ENCODE measurements at places on chromosomes 7 and 10. TPM values are rescaled to one million over a fixed set of nuclear protein-coding genes. Genes with fewer than 3 reads are reported as not detected.

Gene ITPRID1
- not detected for total RNA-seq

DNA sequence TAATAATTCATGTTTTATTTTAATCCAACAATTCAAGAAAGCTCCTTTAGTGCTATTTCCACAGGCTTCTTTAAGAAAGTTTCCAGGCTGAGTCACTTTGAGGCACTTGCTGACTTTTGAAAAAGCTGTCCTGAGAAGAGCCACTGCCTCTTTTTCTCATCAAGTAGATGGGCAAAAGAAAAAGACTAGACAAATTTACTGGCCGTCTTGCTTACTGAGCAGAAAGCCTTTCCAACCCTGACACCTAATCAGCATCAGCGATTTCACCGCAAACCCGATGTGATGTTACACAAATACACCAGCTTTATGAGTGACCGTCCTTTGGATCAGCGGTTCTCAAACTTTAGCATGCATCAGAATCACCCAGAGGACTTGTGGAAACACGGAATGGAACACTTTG lies 24.3 kb downstream of the CTTNBP2 start:
- no peak for DNase-seq
- no peaks in the 10 kb centered on the region for H3K27me3 ChIP-seq
- no peak overlapping the region for H3K4me3 ChIP-seq
- H3K27ac ChIP-seq, result no peak overlapping the region

DNA sequence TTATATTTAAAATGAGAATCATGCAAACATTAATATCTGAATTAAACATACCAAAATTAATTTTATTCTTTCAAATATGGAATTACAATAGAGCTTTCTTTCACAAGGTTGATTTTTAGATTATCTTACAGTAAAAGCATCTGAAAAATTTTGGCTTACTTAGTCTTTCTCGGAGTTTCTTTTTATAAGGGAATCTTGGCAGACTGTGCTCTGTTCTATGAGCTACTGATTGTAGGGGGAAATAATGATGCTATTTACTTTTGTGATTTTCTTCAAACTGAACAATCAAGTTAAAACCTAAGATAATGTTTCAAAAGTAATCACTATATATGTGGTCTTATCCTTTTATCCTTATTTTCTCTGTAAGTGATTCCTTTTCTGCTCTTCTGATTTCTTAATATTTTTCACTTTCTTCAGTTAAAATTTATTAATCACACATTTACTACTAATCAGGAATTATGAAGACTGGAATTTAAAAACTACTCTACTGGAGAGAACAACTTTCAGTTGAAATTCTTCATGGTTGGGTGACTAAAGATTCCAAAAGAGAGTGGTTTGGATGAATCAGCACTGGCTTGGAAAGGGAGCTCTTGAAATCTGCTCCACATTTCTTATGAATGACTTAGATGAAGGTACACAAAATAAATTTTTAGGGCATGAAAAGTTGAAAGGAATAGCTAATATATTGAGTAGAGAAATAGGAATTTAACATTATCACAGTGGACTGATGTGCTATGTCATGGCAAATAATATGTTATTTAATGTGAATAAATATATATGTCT lies 103.9 kb downstream of the PPP1R9A start:
- no peak for DNase-seq
- H3K27me3 ChIP-seq, result no peaks in the 10 kb centered on the region
- H3K4me3 ChIP-seq, result no peak overlapping the region
- no peak overlapping the region for H3K27ac ChIP-seq
- H3K36me3 ChIP-seq, result no peaks in the 10 kb centered on the region
- no peaks in the 10 kb centered on the region for H3K4me1 ChIP-seq

DNA sequence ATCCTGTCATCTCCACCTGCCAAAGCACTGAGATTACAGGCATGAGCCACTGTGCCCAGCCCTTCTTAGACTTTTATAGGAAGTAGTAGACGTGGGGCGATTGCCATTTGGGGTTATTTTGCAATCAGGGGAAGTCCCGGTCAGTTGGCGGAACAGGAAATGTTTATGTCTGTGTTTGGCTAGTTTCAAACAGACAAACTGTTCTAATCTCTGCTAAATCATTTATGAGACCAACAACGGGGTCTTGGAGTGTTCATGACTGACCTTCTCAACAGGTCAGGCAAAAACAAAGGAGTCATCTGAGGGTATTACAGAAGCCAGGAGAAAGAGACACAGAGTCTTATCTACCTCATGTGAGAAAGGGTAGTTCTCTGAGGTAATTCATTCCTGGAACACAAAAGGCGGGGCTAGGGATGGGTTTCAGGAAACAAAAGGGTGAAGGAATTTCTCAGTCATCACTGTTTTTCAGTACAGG lies 6.6 kb upstream of the TPK1 start:
- no peak for DNase-seq
- no peaks in the 10 kb centered on the region for H3K27me3 ChIP-seq
- no peak overlapping the region for H3K4me3 ChIP-seq
- peaks cover 12% of the 10 kb centered on the region for H3K4me1 ChIP-seq
- H3K36me3 ChIP-seq, result peaks cover 11% of the 10 kb centered on the region

Gene ASB10
- not detected for total RNA-seq

DNA sequence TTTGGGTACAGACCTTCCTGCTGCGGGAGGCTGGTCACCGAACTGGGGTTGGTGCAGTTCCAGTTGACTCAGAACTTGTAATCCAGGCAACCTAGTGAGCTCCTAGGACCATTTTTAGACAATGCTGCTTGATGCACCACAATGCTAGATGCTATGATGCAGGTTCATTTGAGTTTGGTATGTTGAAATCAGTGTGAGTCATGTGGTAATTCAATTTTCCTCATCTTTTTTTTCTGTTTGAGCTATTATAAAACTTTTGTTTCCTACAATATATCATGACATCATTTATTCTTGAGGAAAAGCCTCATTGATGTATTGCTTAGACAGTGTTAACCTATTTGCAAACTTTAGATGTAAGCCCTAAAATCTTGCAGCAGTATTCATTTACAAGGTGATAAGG lies 40.9 kb upstream of the MTPN start:
- H3K27ac ChIP-seq, result no peak overlapping the region
- DNase-seq, result no peak
- no peak overlapping the region for H3K4me3 ChIP-seq
- peaks cover 7% of the 10 kb centered on the region for H3K27me3 ChIP-seq

DNA sequence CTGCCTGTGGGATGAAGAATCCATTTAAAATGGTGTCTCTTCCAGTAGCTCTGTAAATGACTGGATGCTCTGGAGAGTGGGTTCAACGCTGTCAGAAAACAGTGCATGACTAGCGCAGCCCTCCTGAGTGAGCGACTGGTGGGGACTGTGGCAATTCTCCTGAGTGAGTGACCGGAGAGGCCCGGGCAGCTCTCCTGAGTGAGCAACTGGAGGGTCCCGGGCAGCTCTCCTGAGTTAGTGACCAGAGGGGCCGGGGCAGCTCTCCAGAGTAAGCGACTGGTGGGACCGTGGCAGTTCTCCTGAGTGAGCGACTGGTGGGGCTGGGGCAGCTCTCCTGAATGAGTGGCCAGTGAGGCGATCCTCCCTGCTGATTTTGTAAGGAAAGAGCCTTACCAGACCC lies 85.5 kb downstream of the WDR37 start:
- no peak for DNase-seq
- peaks cover 4% of the 10 kb centered on the region for H3K36me3 ChIP-seq

Gene NUTM2D
- total RNA-seq, result 4.1 TPM

Gene CCDC201
- not detected for total RNA-seq

DNA sequence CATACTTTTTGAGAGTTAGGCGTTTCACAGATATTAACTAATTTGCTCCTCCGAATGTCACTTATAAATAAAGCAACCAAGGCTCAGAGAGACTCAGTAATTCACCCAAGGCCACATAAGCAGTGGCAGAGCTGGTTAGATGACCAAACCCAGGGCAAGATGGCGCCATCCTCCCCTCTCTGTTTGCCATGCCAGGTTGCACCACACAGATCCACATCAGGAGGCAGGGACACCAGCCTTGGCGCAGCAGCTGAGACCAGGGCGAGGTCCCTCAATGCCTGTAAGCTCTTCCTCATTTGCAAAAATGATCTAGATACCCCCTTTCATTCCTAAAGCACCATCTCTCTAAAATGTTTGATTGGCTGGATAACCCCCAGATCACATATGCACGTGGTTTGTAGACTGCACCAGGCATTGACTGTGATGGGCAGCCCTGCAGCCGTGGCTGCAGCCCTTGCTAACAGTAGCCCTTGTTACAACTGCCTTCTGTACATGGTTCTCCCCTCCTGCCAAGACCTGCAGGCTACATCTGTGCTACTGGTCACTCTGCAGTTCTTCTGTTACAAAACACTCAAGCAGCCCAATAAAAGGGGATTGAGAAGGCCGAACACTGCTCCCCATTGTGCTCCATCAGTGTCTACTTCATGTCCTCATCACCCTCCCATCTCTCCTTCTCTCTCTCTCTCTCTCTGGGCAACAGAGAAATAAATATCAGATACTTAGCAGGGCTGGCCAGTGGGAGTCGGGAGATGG lies 298.6 kb downstream of the PRPF18 start:
- H3K27ac ChIP-seq, result no peak overlapping the region
- H3K36me3 ChIP-seq, result no peaks in the 10 kb centered on the region
- no peak overlapping the region for H3K4me3 ChIP-seq
- DNase-seq, result no peak
- H3K4me1 ChIP-seq, result peaks cover 3% of the 10 kb centered on the region

Gene NAT16
- not detected for total RNA-seq

GRCh38 chr10:635088-635861 lies 54.2 kb downstream of the DIP2C start:
- no peak overlapping the region for H3K27ac ChIP-seq
- peaks cover 34% of the 10 kb centered on the region for H3K27me3 ChIP-seq
- H3K4me3 ChIP-seq, result no peak overlapping the region
- no peaks in the 10 kb centered on the region for H3K4me1 ChIP-seq
- H3K36me3 ChIP-seq, result no peaks in the 10 kb centered on the region
- no peak for DNase-seq

DNA sequence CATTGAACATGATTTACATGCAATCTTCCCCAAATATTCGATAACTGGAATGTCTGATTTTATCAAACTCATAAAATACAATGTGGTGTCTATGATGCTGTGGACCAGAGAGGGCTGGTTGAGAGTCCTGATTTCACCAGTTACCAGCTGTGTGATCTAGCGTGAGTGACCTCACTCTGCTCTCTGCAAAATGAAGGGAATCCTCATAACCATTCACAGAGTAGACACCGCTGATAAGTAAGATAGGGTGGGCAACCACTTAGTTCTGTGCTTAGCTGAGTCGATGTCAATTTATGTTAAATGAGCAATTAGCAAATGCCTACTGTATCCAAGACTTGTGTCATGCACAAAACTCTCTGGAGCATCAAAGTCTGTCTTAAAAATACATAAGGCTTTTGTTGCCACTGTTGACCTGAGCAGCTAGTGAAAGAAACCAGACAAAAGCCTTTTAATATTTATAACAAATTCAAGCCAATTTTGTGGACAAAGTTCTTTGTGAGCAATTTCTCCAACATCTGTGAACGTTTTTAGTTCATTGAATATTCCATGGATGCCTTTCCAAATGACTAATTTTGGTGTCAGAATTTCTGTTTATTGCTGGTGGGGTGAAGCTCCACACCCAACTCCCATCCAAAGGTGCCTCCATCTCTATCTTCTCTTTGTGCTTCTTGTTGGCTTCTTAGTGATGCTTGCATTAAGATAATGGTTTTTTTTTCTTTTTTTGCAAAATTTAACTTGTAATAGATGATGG lies 314.2 kb downstream of the ADRA2A start:
- no peaks in the 10 kb centered on the region for H3K4me1 ChIP-seq
- no peak overlapping the region for H3K27ac ChIP-seq
- H3K27me3 ChIP-seq, result peaks cover 2% of the 10 kb centered on the region
- H3K36me3 ChIP-seq, result no peaks in the 10 kb centered on the region
- no peak for DNase-seq

GRCh38 chr7:156179872-156180390 lies 367.7 kb upstream of the SHH start:
- H3K27ac ChIP-seq, result no peak overlapping the region
- H3K4me1 ChIP-seq, result no peaks in the 10 kb centered on the region
- H3K27me3 ChIP-seq, result peaks cover 5% of the 10 kb centered on the region
- H3K4me3 ChIP-seq, result no peak overlapping the region

Gene MRLN
- not detected for total RNA-seq

GRCh38 chr10:51046654-51047053 lies 27.6 kb upstream of the PRKG1 start:
- H3K27me3 ChIP-seq, result no peaks in the 10 kb centered on the region
- DNase-seq, result no peak
- no peak overlapping the region for H3K27ac ChIP-seq
- no peaks in the 10 kb centered on the region for H3K36me3 ChIP-seq
- no peak overlapping the region for H3K4me3 ChIP-seq
- no peaks in the 10 kb centered on the region for H3K4me1 ChIP-seq

Gene C10orf67
- not detected for total RNA-seq

GRCh38 chr7:56447864-56448693 lies 331.9 kb upstream of the NUPR2 start:
- H3K36me3 ChIP-seq, result no peaks in the 10 kb centered on the region
- no peak overlapping the region for H3K27ac ChIP-seq
- H3K4me3 ChIP-seq, result no peak overlapping the region
- H3K27me3 ChIP-seq, result no peaks in the 10 kb centered on the region
- no peak for DNase-seq
- H3K4me1 ChIP-seq, result no peaks in the 10 kb centered on the region

Gene MEIG1
- 0.88 TPM for total RNA-seq

GRCh38 chr10:21479570-21480315 lies 45.7 kb downstream of the SKIDA1 start:
- H3K4me3 ChIP-seq, result no peak overlapping the region
- H3K27ac ChIP-seq, result no peak overlapping the region
- no peaks in the 10 kb centered on the region for H3K4me1 ChIP-seq
- no peaks in the 10 kb centered on the region for H3K36me3 ChIP-seq
- no peak for DNase-seq

DNA sequence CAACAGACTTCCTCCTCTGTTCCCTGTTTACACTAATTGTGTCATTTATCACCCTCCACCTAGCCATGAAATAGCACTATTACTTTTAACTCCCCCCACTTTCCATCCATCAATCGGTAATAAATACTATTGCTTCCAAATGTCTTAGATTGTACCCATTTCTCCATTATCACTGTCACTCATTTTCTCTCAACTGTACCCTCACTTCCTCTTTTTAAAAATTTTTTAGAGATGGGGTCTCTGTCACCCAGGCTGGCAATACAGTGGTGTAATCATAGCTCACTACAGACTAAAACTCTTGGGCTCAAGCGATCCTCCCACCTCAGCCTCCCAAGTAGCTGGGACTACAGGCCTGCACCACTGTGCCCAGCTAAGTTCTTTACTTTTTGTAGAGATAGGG lies 123.5 kb upstream of the EGR2 start:
- no peak overlapping the region for H3K4me3 ChIP-seq
- peaks cover 24% of the 10 kb centered on the region for H3K27me3 ChIP-seq
- DNase-seq, result no peak
- H3K36me3 ChIP-seq, result no peaks in the 10 kb centered on the region

DNA sequence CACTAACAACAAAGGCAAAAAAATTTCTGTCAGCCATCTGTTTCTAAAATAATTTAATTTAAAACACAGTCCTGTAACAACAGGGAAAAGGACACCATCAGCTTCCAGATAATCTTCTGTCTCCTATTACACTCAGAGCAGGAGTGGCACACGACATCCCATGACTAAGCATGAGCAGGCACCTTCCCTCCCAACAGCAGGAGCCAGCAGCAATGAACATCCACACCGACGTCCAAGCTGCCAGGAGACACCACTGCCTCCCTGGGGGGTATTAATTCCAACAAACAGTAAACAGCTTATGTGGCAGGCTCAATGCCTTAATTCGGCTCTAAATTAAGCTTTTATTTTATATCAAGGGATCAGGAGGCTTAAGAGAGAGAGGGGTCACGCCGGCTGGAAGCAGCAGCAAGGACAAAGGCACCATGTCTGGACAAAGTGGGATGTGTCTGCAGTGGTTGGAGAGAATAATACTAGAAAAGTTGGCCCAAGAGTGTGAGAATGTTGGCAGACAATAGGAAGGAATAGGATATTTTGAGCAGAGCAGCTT lies 45.7 kb downstream of the KIAA1549 start:
- no peak for DNase-seq
- peaks cover 10% of the 10 kb centered on the region for H3K27me3 ChIP-seq
- H3K27ac ChIP-seq, result no peak overlapping the region
- peaks cover 12% of the 10 kb centered on the region for H3K4me1 ChIP-seq
- H3K4me3 ChIP-seq, result no peak overlapping the region

Measured in activated naive CD8-positive, alpha-beta T cell treated with anti-CD3 and anti-CD28 coated beads, Interleukin-2, amount 10 ng/mL, durations not matched to agents 7 days and 5 days (primary cell).